ENCODE measurements at places on chromosomes 1 and 21. TPM values are rescaled to one million over a fixed set of nuclear protein-coding genes. Genes with fewer than 3 reads are reported as not detected.

The THEM5 gene
- polyA plus RNA-seq, result 1.5 TPM

The OR2AK2 gene
- not detected for polyA plus RNA-seq

The TIPRL gene
- 29.5 TPM for polyA plus RNA-seq

The CTSS gene
- 84.8 TPM for polyA plus RNA-seq

The OR2M2 gene
- polyA plus RNA-seq, result not detected

The GNL2 gene
- 56.6 TPM for polyA plus RNA-seq

The FHAD1 gene
- polyA plus RNA-seq, result 0.71 TPM

The BGLAP gene
- 4.3 TPM for polyA plus RNA-seq

All from thymus (tissue), 14 donors.